ENCODE measurements at places on chromosomes 4 and X.

DNA sequence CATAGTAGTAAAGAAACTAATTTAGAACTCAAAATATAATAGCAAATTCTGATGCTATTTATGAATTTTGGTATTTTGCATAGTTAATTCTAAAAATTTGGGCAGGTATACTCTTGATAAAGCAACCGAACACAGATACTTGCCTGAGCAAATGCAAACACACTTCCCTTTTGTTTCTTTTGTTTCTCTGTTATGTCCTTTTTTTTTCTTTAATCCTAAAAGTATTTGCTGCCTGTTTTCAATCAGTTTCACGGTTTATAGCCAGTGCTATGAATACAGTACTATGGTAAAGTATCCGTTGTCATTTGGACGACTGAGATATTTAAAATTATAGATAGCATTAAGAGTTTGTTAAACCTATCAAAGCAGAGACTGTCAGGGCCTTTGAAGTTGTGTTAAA lies 84.3 kb upstream of the HPRT1 start:
- no peak for DNase-seq

- no peak for DNase-seq
Measured at GRCh38 chrX:134502686-134503085, 42.7 kb downstream of the HPRT1 start.

DNA sequence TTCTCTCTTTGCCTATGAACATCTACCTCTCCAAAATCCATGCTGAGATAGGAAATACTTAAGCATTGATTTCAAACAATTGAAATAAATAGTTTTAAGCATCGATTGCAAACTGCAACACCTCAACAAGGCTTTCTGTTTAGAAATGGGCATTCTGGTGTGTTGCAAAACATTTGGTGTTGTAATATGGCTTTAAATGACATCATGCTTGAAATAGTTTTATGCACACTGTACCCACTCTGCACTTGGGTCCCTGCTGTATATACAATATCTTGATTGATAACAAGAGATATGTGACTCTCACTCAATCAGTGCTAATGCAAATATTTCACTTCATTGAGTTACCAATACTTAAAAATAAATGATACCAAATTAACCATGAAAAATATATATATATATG lies 964.9 kb upstream of the GRIA3 start:
- no peak for DNase-seq

GRCh38 chrX:97909245-97909644 lies 1025.5 kb downstream of the RPA4 start:
- no peak for DNase-seq

- DNase-seq = no peak
Measured at GRCh38 chr4:153151535-153152455, 52.4 kb upstream of the TRIM2 start.

GRCh38 chr4:81426770-81427289 lies 44.9 kb downstream of the RASGEF1B start:
- DNase-seq = no peak

GRCh38 chrX:57772637-57773036 lies 92.6 kb upstream of the NLRP2B start:
- DNase-seq = no peak

GRCh38 chr4:180855184-180855583 lies 1388.0 kb upstream of the TENM3 start:
- DNase-seq = no peak

DNA sequence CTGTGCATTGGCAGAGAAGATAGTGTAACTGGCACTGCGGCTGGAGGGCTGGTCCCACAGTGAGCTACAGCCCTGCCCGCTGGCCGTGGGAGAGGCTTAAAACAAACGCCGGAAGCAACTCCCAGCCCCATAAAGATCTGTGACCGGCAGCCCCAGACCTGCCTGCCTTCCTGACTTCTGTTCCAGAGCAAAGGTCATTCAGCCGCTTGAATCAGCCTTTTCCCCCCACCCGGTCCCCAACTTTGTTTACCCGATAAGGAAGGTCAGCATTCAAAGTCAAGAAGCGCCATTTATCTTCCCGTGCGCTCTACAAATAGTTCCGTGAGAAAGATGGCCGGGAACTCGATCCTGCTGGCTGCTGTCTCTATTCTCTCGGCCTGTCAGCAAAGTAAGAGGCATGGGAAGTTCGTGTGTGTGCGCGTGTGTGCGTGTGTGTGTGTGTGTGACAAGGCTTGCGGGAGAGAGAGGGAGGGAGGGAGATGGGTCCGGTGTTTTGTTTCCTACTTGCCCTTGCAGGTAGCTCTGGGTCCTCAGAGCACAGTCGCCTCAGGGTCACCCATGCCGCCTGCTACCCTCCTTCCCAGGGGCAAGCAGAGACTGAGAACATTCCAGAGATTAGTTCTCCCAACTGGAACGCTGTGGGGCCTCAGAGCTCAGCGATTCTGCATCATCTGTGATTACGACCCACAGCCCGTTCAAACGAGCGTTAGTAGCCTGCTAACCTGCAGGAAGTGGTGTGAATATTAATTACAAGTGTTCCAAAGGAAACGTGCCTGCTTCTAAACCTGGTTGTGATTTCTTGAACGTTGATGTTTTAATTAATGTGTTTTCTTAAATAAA lies at the start of gene MGST2:
Gene MGST2, plus strand, starts transcription at position 130 of the 840 bp plus-strand sequence. Its CDS starts 201 bp downstream, at position 331.
- no peak for DNase-seq

DNA sequence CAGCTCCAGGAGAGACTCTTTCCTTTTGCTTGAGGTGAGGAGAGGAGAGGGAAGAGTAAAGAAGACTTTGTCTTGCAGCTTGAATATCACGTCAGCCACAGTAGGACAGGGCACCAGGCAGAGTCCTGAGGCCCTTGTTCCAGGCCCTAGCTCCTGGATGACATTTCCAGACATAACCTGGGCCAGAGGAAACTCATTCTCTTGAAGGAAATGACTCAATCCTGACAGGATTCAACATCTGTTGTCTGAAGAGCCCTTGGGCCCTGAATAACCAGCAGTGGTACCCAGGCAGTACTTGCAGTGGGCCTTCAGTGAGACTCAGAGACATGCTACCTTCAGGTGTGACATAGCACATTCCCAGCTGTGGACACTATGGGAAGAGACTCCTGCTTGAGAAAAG lies 62.8 kb downstream of the FGF16 start:
- DNase-seq = no peak

GRCh38 chrX:46279925-46280313 lies 265.3 kb downstream of the ZNF674 start:
- no peak for DNase-seq

Measured in activated CD4-positive, alpha-beta T cell treated with anti-CD3 and anti-CD28 coated beads for 24 hours (primary cell).